ENCODE measurements at places on chromosomes 3 and 15.

DNA sequence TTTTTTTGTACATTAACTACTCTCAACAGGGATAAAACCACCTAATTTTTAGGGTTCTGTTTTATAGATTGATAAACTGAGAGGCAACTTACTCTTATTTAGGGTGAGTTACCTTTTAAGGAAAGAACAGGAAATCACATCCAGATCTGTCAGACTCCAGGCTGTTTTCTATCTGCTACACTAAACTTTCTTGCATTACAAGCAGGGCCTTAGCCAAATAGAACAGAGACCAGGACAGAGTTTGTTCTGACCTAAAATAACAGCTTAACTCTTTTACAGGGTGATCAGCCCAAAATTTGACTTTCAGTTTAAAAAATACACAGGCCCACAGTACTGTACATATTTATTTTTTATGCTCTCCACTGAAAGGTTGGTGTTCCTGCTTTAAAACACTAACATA is 38.6 kb downstream of the SGO1 start:
- no peak for DNase-seq

DNA sequence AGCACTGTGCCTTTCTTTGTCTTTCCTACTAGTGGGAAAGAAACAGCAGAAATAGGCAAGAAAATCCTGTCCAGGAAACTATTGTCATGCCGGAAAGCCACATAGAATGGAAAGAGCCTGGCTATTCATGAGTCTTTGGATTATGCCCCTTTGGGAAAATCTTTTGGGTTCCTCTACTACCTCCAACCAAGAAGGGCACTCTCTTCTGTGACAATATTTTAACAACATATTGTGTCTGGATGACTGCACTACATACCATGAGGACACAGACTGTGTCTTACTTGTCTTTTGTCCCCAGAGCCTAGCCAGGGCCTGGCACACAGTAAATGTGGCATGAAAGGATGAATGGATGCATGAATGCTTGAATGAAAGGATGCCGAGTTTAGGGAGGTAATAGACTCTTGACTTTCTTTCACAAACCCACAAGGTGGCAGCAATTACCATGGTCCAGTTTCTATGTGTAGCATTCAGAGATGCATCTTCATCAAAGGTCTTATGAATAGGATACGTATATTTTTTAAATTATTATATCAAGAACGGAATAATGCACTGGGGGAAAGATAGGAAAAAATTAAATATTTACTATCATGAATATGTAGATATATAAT is 30.3 kb downstream of the ARL14 start:
- peak; percentile 71 for DNase-seq

DNA sequence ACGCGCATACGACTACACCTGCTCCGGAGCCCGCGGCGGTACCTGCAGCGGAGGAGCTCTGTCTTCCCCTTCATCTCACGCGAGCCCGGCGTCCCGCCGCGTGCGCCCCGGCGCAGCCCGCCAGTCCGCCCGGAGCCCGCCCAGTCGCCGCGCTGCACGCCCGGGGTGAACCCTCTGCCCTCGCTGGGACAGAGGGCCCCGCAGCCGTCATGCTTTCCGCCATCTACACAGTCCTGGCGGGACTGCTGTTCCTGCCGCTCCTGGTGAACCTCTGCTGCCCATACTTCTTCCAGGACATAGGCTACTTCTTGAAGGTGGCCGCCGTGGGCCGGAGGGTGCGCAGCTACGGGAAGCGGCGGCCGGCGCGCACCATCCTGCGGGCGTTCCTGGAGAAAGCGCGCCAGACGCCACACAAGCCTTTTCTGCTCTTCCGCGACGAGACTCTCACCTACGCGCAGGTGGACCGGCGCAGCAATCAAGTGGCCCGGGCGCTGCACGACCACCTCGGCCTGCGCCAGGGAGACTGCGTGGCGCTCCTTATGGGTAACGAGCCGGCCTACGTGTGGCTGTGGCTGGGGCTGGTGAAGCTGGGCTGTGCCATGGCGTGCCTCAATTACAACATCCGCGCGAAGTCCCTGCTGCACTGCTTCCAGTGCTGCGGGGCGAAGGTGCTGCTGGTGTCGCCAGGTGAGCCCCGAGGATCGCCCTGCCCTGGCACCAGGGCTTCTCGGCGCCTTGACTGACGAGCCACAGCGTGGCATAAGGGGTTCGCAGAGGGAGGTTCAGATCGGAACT is 420 bp downstream of the SLC27A2 start:
- DNase-seq: peak; percentile 23

- DNase-seq: peak; percentile 59
Measured at GRCh38 chr15:101156509-101157159, 95.2 kb downstream of the CHSY1 start.

- DNase-seq: no peak
Measured at GRCh38 chr3:145902166-145902565, 258.8 kb downstream of the PLOD2 start.

- DNase-seq: no peak
Measured at GRCh38 chr3:122324871-122325323, at the start of gene CSTA. Gene CSTA (plus strand): TSS chr3:122325248. CDS start chr3:122325293, 45 bp downstream.

GRCh38 chr3:4084271-4084670 is 218.9 kb upstream of the SETMAR start:
- no peak for DNase-seq

GRCh38 chr15:26394801-26395200 is 378.1 kb downstream of the GABRB3 start:
- DNase-seq: no peak

DNA sequence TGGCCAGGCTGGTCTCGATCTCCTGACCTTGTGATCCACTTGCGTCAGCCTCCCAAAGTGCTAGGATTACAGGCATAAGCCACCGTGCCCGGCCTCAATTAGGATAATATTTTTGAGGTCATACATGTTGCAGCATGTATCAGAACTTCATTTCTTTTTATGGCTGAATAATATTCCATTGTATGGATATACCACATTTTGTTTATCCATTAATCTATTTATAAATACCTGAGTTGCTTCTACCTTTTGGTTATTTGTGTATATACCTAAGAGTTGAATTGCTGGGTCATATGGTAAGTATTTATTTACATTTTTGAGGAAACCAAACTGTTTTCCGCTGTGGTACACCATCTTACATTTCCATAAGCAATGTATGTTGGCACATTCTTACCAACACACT is 18.1 kb upstream of the PYGO1 start:
- no peak for DNase-seq

- no peak for DNase-seq
Measured at GRCh38 chr3:1591327-1592028, 498.7 kb downstream of the CNTN6 start.

- DNase-seq: no peak
Measured at GRCh38 chr3:38554127-38554827, 58.1 kb downstream of the EXOG start.

GRCh38 chr15:82018201-82018600 is 27.6 kb downstream of the MEX3B start:
- no peak for DNase-seq

- DNase-seq: no peak
Measured at GRCh38 chr15:90489514-90489913, 40.2 kb upstream of the CRTC3 start.

- no peak for DNase-seq
Measured at GRCh38 chr3:122085673-122086072, 30.5 kb downstream of the CD86 start.

DNA sequence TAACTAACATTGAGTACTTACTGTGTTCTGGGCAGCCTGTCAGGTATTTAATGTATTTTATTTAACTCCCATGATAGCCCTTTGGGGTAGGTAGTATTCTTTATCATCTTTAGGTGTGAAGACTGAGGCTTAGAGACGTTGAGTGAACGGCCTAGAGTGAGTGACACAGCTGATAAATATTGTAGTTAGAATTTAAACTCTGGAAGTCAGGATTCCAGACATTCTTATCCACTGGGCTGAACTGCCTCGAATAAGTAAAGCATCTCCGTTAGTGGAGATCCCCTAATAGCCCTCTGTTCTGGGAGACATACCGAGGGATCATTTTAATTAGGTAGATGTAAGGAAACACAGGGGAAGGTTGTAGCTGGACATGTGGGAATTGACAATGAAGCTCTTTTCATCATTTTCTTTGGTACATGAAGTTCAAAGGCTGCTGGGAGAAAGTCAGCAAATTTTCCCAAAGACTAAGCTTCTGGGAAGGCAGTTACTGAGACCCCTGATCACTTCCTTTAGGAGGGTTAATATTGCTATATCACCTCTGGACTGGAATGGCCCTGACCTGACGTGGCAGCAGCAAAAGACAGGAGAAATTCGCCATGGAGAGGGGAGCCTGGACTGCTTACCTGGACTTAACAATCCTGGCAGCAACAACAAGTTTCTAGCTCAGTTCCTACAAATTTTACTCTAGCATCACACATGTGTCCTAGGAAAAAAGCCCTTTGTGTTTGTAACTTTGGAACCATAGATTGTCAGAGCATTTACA is 11.7 kb upstream of the PDCD6IP start:
- no peak for DNase-seq

DNA sequence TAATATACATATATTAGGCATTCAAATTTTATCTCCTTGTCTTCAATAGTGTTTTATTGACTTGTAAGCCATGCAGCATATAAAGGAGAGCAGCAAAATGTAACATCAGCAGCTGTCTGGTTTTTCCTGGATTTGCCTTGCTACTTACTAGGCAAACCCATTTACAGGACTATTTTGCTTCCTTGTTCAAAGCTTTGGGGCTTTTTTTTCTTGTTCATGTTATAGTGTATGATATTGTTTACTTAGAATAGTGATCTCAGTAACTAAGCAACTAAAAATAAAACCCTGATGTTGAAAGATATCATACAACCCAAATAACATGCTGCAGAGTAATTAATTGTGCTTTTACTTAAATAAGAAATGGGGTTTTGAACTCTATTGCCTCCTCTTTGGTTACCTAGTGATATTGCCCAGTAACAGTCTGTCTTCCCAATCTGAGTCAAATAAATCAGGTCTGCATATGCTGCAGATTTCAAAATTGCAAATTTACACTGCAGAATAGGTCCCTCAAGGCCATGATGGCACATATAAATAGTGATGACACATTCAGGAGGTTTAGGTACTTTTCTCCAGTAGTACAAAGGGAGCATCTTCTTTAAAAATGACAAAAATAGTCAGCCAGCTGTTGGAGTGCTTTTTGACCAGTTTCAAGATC is 578.1 kb upstream of the NECTIN3 start:
- no peak for DNase-seq

DNA sequence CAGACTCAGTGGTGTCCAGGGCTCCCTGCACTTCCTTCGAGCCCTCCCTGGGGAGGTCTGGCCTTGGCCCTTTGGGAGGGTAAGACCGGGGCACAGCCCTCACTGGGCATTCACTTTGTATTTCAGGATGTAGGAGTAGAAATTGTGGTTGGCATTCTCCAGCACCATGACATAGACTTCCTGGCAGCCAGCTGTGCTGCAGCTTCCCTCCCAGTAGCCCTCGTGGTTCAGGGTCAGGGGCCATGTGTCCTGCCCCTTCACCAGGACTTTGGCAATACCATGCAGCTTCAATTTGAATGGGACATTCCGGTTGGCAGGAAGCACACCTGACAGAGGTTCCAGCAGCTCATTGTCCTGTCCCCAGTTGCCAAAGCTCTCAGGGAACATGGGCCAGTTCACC is 47.3 kb downstream of the KY start:
- DNase-seq: no peak

DNA sequence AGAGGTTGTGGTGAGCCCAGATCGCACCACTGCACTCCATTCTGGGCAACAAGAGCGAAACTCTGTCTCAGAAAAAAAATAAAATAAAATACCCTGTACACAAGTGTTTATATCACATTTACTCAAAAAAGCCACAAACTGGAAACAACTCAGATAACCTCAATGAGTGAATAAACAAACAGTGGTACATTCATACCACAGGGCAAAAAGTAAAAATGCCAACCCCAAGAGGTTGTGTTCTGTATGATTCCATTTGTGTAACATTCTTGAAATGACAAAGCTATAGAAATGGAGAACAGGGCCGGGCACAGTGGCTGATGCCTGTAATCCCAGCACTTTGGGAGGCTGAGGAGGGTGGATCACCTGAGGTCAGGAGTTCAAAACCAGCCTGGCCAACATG is 12.9 kb downstream of the EDC3 start:
- DNase-seq: no peak

DNA sequence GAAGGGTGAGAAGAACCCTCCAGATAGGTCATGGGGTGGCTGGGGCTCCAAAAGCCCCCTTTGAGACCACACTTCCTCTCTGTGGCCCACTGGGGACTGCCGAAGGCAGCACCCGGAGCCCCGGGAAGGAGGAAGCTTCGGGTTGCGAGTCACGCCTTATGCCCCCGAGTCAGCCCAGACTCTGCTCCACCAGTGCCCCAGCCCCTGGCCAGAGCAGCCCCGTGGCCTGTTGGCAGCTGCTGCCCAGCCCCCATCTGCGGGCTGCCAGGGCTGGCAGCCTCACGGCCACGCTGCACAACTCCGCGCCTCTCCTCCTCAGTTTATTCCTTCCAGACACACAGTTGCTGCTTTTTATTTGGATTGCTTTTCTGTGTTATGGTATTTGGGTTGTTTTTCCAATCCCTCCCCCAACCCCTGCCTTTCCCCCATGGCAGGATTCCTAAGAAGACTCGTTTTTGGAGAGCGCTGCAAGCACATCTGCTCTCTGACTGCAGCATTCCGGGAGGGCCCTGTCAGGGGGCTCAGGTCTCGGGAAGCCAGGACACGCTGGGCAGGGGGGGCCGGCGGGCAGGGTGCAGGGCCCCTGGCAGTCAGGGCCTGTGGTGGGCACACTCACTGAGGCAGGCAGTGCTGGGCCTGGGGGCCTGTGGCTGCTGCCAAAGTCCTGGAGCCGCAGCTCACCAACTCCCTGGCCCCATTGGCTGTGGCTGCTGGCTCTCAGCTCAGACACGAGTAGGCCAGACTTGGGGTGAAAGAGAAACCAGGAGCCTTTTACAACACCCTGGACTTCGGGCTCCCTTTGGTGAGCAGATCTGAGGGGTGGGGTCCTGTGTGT is 20.2 kb downstream of the MAGEF1 start:
- DNase-seq: no peak

DNA sequence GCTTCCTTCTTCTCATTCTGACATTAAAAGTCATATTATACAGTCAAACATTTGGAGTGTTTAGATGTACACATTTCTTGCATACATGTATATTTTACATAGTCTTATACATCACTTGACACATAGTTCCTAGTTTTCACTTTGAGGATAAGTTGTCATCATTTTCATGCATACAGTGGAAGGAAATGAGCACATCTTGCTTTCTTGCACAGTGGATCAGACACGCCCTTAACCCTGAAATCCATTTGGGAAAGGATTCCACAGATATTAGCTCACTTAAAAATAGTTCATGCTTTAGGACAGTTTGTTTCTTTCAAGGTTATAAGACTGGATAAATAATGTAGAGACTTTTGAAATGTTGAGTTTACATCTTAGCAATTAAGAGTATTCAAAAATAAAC is 148.6 kb upstream of the MME start:
- no peak for DNase-seq

GRCh38 chr3:140446734-140447133 is 231.1 kb upstream of the TRIM42 start:
- DNase-seq: no peak
